ENCODE measurements at places on chromosomes 12 and 14.

- DNase-seq = peak; percentile 88
Measured at GRCh38 chr12:46372544-46373300, at the start of gene SLC38A2. TSS of gene SLC38A2 (minus strand) at chr12:46372773. CDS start at chr12:46371293, 1,480 bp downstream.

DNA sequence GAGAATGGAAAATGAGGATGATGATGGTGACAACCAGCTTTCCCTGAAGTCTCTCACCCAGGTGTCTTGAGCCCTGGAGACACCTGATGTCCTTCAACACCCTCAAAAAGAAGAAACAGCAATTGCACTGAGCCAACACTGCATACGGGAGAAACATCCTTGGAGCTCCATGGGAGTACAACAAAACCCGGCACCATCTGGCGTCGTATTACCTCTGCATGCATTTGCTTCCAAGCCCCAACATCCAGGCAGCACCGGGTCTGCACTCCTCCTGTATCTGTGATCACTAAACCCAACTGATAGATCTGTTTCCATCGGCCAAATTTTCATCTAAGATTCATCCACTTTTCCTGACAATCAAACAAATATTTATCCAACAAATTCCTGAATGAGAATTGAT lies 249.9 kb downstream of the DPF3 start:
- no peak for DNase-seq

DNA sequence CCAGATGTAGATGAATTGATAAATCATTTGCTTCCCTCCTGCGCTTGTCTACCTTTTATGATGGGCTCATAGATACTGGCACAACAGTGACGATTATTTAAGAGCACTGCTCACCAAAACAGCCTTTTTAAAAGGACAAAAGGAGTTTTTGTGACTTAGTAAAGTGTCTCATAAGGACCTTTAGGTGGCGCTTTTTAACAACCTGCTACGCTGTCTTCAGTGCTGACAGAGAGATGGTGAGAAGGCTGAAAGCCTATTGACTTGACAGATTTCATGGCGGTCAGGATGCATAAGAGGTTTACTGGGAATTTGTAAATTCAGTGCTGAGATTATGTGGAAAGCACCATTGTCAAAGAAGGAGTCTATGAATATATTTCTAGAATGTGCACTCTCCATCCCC lies 87.6 kb downstream of the SLC15A5 start:
- DNase-seq = peak; percentile 18

DNA sequence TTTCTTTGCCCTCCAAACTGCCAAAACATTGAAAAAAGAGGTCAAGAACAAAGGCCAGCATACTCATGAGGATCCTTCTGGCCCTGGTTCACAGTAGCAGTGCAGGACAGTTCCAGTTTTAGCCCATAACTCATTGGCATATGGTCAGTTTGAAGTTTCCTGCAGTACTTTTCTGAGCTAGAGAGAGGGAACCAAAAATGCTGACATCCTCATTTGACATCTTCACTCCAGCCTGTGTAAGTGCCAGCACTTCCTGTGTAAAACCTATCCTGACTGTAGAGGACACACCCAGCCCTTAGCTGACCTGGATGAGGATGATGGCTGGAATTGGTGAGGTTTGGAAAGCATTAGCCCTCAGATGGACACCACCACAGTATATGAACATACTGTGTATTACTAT lies 84.1 kb downstream of the FGD4 start:
- DNase-seq = no peak

DNA sequence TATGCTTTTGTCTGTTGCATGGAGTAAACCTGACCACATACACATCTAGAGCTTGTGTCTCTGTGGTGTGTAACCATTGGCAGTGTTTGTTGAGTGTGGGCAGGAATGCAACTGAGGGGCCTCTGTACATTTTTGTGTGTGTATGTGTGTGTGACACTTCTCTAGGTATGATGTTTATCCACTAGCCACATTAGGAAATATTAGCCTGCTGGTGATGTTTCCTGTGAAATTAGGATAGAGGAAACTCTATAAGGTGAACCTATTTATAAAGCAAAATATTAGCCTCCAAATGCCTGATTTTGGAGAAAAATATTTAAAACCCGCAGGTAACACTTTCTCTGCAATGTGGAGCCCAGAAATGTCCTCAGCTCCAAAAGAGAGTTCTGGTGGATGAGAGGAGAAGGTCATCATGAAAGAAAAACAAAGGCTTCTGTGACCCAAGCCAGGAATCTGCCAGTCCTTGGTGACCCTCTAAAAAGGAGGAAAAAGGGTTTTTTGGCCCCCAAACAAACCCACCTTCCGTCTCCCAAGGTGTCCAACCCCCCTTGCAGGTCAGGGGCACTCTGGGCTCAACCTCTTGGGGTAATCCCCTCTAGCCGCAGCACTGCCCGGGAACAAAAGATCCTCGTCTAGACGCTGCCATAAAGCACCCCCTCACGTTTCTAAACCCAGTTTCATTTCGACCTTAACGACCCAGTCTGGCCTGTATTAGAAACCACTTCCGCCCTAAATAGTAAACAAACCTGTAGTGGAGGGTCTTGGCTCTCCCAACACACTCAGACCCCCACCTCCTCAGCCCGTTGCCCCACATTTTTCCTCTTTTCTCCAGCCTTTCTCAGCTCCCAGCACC lies 3.1 kb upstream of the HOTAIR start:
- no peak for DNase-seq

Measured in NCI-H510A treated with DMSO at 0.1 percent for 48 hours (cell line).